ENCODE measurements at places on chromosomes 2 and 18. TPM values are rescaled to one million over a fixed set of nuclear protein-coding genes. Genes with fewer than 3 reads are reported as not detected.

RND3 gene
- total RNA-seq, result not detected

MAB21L4 gene
- not detected for total RNA-seq

MTIF2 gene
- total RNA-seq, result 33.0 TPM

CKAP2L gene
- total RNA-seq, result 0.69 TPM

TMEM163 gene
- 0.39 TPM for total RNA-seq

GPR39 gene
- not detected for total RNA-seq

MAP2 gene
- not detected for total RNA-seq

IL1F10 gene
- total RNA-seq, result not detected

NDUFS1 gene
- total RNA-seq, result 56.3 TPM

ST6GAL2 gene
- total RNA-seq, result not detected

PTCD3 gene
- total RNA-seq, result 109 TPM

PLGLB1 gene
- 2.8 TPM for total RNA-seq

CXCR1 gene
- total RNA-seq, result not detected

TLX2 gene
- total RNA-seq, result 0.66 TPM

MYOM1 gene
- total RNA-seq, result 1.8 TPM
